ENCODE measurements at places on chromosomes 3 and 15. TPM values are rescaled to one million over a fixed set of nuclear protein-coding genes. Genes with fewer than 3 reads are reported as not detected.

The TUSC7 gene
- polyA plus RNA-seq: not detected

The SUCNR1 gene
- 0.08 TPM for polyA plus RNA-seq

The CHDH gene
- polyA plus RNA-seq: 0.81 TPM

The RASL12 gene
- 16.4 TPM for polyA plus RNA-seq

The CNTN6 gene
- polyA plus RNA-seq: 2.3 TPM

The STRIT1 gene
- 57.9 TPM for polyA plus RNA-seq

The SOX14 gene
- not detected for polyA plus RNA-seq

The PSTPIP1 gene
- 3.2 TPM for polyA plus RNA-seq

The FAM3D gene
- not detected for polyA plus RNA-seq

The BLOC1S6 gene
- polyA plus RNA-seq: 38.9 TPM

The DAZL gene
- polyA plus RNA-seq: not detected

The HTR3E gene
- polyA plus RNA-seq: not detected

The THPO gene
- 1.1 TPM for polyA plus RNA-seq

The MEGF11 gene
- polyA plus RNA-seq: 0.25 TPM
